ENCODE measurements at places on chromosomes 5 and 9. TPM values are rescaled to one million over a fixed set of nuclear protein-coding genes. Genes with fewer than 3 reads are reported as not detected.

The GMCL2 gene
- not detected for total RNA-seq

DNA sequence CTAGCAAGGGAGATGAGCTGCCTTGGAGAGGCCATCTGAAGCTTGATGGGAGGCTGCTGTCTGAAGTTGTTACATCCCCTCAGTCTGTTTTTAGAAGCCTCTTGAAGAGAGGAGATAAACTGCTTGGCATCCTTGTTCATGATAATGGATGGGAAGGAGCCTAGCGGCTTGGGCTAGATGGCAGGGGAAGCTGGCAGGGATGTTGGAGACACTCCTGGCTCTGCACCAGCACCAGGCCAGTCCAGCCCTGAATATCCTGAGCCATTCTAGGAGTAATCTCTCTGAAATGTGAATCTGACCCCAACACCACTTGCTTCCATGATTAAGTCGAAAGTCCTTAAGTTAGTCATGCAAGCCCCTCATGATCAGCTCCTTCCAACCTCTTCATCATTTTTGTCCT lies 310.5 kb downstream of the NSG2 start:
- no peaks in the 10 kb centered on the region for H3K27me3 ChIP-seq
- H3K4me1 ChIP-seq, result no peaks in the 10 kb centered on the region
- H3K36me3 ChIP-seq, result no peaks in the 10 kb centered on the region

The S100Z gene
- total RNA-seq, result 0.60 TPM

DNA sequence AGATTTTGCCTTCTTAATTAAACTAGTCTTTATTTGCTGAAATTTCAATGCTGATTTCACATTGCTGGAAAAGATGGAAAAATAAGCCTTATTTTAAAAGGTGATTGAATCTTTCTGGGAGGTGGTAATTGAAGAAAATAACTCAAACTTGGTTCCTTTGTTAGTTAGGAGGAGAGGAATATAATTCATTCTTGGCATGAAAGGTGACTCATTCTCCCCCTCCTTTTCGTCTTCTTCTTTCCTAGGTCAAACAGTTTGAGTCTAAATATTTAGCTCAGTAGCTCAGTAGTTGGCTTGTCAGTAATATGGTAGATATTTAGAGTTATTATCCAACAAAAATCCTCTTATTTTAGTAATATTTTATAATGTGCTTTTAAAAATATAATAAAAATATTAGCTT lies 353.9 kb upstream of the MEF2C start:
- DNase-seq, result no peak
- H3K4me1 ChIP-seq, result no peaks in the 10 kb centered on the region
- no peak overlapping the region for H3K4me3 ChIP-seq
- no peaks in the 10 kb centered on the region for H3K27me3 ChIP-seq
- H3K27ac ChIP-seq, result no peak overlapping the region
- no peaks in the 10 kb centered on the region for H3K36me3 ChIP-seq

The TMEM167A gene
- total RNA-seq, result 45.3 TPM

GRCh38 chr5:143106174-143106573 lies 297.3 kb downstream of the NR3C1 start:
- no peaks in the 10 kb centered on the region for H3K27me3 ChIP-seq
- no peak overlapping the region for H3K4me3 ChIP-seq
- no peak for DNase-seq
- no peak overlapping the region for H3K27ac ChIP-seq

DNA sequence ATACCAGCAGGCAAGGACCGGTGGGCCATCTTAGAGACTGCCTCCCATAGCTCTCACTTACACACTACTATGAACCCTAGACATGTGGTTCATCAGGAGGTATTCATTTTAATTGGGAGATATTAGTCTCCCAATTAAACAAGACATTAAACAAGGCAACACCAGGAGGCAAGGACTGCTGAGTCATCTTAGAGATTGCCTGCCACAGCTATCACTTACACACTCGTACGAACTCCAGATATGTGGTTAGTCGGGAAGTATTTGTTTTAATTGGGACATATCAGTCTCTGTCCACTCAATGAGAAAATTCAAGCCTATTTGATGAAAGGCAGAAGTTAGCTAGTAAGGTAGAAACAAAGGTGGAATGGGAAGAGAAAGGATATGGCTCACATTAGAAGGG lies 343.9 kb downstream of the NFIB start:
- H3K27ac ChIP-seq, result no peak overlapping the region
- no peaks in the 10 kb centered on the region for H3K27me3 ChIP-seq
- H3K4me3 ChIP-seq, result no peak overlapping the region
- no peaks in the 10 kb centered on the region for H3K36me3 ChIP-seq
- DNase-seq, result no peak

DNA sequence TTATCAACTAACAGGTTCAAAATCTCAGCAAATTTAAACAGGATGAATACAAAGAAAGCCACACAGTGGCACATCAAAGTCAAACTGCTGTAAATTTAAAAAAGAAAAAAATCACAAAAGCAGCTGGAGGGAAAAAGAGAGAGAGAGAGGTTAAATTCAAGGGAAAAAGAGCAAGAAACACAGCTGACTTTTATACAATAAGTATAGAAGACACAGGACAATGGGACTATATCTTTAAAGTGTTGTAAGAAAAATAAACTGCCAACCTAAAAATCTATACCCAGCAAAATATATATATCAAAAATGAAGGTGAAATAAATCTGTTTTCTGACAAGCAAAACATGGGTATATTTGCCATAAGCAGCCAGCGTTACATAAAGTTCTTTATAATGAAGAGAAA lies 261.5 kb downstream of the TLE1 start:
- no peak overlapping the region for H3K4me3 ChIP-seq
- no peaks in the 10 kb centered on the region for H3K4me1 ChIP-seq

Measured in natural killer cell (primary cell).